ENCODE measurements at places on chromosomes 16 and 17.

- no peak for DNase-seq
These were observed 63.3 kb upstream of the MTMR4 start for GRCh38 chr17:58577696-58578095.

- no peak for DNase-seq
These were observed 76.4 kb downstream of the SMG6 start for GRCh38 chr17:2227025-2227699.

- DNase-seq = no peak
These were observed 98.0 kb downstream of the CDK5R1 start for GRCh38 chr17:32584792-32585191.

GRCh38 chr16:50152351-50152806 is 727 bp upstream of the TENT4B start:
- no peak for DNase-seq

- DNase-seq = no peak
These were observed 8.3 kb upstream of the ZNF750 start for GRCh38 chr17:82848022-82848592.

DNA sequence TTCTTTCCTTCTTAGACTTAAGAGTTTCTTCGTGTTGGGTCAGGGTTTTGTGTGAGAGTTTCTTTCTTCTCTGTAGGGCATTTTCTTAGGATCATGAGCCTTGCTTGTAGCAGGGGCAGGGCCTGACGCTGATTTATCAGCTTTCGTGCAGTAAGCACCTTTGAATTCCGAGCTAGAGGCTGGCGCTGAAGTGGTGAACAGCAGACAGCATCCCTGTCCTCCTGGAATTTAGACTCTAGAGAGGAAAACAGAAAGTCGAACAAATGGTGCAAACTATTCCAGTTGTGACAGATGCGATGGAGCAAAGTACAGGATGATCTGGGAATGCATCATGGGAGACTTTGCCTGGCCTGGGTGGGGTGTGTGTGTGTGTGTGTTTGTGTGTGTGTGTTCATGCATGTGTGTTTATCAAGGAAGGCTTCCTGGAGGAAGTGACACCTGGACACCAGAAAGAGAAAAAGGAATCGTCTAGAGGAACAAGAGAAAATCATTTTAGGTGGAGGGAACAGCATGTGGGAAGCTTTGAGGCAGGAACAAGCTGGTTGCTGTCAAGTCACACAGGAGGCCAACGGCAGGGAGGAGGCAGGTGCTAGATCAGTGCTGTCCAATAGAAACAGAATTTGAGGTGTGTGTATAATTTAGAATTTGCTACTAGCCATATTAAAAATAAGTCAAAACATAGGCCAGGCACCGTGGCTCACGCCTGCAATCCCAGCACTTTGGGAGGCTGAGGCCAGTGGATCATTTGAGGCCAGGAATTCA is 60.2 kb downstream of the WWP2 start:
- DNase-seq = no peak

DNA sequence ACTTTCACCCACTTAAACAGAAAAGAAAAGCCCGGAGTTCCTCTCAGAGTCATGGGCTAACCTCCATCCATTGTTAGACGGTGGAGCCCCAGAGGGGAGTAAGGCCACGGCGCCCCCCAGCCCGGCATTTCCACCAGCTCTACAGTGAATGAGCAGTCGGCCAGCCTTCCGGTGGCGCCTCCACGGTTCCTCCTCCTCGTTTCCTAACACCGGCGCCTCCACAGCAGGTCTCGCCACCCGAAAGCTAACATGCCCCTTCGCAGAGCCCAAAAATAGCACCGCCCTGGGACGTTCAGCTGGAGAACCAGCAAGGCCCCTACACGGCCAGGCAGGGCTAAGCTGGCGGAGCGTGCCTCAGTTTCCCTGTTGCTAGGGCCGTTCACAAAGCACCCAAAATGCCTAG is 858 bp downstream of the MMD start:
- no peak for DNase-seq

DNA sequence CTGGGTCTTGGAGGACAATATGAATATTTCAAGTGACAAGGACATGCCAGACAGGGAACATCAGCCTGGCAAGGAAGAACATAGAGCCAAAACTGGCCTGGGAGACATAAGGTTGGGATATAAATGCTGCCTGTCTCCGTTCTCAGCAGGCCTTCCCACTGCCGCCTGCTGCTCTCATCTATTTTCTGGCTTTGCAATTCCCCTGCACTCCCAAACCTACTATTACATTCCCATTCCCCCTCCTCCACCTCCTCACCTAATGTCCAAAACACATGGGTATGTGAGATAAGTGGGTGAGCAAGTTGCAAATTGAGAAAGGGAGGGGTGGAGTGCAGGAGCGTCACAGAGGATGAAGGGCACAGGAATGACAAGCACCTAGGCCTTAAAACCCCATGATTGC is 244.3 kb upstream of the CDH8 start:
- no peak for DNase-seq

DNA sequence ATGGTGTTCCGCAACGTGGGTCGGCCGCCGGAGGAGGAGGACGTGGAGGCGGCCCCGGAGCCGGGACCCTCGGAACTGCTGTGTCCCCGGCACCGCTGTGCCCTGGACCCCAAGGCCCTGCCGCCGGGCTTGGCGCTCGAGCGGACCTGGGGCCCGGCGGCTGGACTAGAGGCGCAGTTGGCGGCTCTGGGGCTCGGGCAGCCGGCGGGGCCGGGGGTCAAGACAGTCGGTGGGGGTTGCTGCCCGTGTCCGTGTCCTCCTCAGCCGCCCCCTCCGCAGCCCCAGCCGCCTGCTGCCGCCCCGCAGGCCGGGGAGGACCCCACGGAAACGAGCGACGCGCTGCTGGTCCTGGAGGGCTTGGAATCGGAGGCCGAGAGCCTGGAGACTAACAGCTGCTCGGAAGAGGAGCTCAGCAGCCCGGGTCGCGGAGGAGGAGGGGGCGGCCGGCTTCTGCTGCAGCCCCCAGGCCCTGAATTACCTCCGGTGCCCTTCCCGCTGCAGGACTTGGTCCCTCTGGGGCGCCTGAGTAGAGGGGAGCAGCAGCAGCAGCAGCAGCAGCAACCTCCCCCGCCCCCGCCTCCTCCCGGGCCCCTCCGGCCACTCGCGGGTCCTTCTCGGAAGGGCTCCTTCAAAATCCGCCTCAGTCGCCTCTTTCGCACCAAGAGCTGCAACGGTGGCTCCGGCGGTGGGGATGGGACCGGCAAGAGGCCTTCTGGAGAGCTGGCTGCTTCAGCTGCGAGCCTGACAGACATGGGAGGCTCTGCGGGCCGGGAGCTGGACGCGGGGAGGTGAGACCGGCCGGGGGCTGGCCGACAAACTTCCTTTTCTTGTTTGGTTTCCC is 821 bp downstream of the SOCS7 start:
- DNase-seq = no peak

DNA sequence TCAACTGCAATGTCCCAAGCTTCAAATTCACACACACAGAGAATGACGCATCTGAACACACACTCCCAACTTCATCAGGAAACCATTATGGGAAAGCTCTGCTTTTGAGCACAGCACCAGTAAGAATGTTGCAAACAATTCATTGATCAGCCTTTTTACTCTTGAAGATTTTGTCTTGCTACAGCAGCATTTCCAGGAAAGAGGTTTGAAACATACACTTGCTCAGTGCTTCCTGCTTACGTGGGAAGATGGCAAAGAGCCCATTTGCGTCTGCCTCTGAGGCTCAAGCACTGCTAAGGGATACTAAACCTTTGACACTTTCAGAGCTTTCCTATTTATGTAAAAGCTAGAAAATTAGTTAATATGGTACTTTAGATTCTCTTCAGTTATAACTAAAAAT is 77.2 kb upstream of the MON1B start:
- no peak for DNase-seq

GRCh38 chr16:83305092-83305491 is 502.7 kb upstream of the HSBP1 start:
- DNase-seq = no peak

DNA sequence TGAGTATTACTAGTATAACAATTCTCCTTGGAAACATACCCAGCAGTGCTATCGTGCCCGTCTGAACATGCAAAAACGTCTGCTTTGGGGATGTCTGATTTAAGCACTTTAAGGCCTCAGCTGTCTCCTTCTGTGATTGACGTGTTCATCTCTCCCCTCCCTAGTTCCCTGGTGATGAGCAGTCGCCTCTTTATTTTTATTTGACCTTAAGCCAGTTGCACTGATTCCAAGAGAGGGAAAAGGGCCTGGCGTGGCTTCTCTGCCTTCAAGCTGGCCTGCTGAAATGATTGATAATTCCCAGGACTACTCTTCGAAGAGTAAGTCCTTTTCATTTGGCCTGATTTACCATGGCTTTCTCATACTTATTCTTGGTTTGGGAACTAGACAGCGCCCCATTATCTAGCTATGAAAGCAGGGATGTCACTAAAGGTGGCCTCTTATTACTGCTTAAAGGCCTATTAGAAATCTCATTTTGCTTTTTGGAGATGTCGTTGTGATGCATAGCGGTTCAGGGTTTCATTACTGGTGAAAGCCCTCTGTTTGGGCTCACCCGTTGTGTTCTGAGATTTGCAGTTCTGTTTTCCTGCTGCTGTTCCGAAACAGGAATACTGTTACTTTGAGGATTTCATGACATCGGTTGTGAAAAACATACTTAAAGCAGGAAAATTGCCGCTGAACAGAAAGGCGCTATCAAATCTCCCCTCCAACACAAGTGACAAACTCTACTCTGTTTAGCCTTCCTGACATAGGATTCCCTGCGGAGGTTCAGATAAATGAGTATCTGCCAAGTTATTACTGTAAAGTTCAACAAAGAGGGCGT is 65.5 kb downstream of the IQCK start:
- no peak for DNase-seq

- no peak for DNase-seq
These were observed 7.8 kb downstream of the NR1D1 start for GRCh38 chr17:40092581-40092980.

GRCh38 chr17:73208139-73208827 is 15.4 kb downstream of the COG1 start:
- no peak for DNase-seq

DNA sequence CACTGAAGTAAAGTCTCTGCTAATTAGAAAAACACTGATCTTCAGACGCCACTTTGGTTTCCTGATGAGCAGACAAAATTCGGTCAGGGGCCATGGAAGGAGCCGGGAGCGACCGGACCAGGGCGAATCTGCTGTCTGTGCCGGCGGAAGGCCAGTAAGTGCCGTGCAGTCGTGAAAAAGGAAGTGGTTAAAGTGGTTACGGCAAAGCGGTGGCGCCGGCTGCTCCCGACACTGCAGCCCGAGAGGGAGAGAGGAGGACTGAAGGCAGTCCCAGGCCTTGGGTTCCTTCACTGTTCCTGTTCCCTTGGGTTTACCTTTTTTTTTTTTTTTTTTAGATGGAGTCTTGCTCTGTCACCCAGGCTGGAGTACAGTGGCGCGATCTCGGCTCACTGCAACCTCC is 17.3 kb upstream of the HEXD start:
- DNase-seq = no peak

DNA sequence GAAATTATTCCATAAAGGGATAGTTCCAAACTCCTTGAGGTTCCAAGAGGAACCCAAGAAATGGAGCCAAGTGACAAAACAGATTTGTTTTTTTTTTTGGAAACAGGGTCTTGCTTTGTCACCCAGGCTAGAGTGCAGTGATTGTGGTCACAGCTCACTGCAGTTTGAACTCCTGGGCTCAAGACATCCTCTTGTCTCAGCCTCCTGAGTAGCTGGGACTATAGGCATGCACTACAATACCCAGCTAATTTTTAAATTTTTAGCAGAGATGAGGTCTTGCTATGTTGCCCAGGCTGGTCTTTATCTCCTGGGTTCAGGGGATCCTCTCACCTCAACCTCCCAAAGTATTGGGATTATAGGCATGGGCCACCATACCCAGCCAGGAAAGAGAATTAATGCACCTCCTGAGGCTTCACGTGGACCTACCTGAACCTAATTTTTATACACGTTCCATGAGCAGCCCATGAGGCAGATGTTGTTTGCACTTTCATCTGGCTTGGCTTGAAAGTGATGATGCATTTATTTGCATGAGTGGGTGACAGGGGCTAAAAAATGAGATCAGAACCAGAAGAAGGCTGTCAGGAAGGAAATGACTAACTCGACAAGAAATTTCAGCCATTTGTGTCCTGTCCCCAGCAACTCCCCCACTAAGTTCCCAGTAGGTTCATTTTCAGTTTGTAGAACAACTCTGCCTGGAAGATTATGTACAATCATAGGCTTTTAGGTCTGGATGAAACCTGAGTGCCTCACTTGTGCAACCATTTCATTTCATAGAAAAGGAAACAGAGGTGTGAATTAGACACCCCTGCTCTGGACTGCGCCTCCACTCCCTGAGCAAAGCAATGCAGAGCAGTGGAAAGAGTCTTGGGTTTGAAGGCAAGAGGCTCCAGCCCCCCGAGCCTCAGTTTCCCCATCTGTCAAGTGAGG is 10.3 kb upstream of the IRF8 start:
- no peak for DNase-seq

DNA sequence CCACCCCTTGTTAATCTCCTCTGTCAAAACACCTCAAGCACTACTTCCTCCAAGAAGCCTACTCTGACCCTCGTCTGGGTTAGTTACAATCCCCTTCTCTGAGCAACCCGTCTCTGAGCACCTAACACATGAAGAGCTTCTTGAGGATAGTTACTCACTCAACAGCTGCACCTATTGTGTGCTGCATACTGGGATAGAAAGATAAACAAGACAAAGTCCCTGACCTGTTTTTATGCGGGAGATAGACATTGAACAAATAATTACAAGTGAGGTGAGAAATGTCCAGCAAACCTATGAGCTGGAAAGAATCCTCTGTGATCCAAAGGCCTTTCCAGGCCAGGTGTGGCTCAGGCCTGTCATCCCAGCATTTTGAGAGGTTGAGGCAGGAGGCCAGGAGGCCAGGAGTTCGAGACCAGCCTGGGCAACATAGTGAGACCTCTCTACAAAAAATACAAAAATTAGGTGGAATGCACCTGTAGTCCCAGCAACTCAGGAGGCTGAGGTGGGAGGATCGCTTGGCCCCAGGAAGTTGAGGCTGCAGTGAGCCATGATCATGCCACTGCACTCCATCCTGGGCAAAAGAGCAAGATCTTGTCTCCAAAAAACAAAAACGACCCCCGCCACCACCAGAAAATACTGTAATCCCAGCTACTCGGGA is 5.5 kb upstream of the ZNF771 start:
- DNase-seq = no peak

DNA sequence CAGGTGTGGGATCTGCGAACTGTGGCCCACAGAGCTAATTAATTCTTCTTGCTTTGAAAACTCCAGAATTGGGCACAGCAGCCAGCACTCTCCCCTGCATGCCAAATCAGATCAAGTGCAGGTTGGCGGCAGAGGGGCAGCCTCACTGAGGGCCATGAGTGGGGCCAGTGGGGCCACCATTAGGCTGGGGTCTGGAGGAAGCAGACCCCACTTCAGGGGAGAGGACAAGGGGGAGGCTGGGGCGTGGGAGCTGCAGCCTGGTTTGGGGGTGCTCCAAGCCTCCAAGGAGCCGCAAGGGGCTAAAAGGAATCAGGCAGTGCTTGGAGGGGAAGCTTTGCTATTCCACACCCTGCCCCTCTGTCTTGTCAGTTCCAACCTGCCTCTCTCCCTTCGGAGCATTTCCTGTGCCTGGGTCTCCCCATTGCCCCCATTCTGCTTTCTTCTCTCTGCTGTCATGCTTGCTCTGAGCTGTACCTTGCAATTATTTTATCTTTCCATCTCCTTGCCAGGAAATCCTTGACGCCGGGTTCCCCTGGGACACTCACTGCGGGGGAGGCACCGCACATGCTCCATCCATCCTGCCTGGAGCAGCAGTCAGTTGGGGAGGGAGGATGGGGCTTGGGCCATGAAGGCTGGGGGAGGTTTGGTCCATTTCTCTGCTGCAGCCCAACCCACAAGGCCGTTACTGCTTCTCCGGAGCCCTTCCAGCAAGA is 3.3 kb upstream of the ABCC3 start:
- no peak for DNase-seq

Measured in SHP77 treated with DMSO at 0.1 percent for 48 hours (cell line).